AML-193 (cell line): ENCODE measurements at places on chromosomes 3 and 15.

GRCh38 chr3:185552358-185552877, at the start of gene LIPH:
Gene LIPH (minus strand): TSS chr3:185552588. CDS start chr3:185552471, 117 bp downstream.
- no peak for DNase-seq

GRCh38 chr3:14468621-14468981, 66.2 kb downstream of the SLC6A6 start:
- DNase-seq: no peak

- DNase-seq: no peak
Measured at GRCh38 chr3:13145826-13146642, 72.8 kb upstream of the IQSEC1 start.

- DNase-seq: no peak
Measured at GRCh38 chr15:48363474-48363873, 32.2 kb downstream of the DUT start.

GRCh38 chr3:139182598-139182997, 137.9 kb upstream of the PRR23C start:
- no peak for DNase-seq

DNA sequence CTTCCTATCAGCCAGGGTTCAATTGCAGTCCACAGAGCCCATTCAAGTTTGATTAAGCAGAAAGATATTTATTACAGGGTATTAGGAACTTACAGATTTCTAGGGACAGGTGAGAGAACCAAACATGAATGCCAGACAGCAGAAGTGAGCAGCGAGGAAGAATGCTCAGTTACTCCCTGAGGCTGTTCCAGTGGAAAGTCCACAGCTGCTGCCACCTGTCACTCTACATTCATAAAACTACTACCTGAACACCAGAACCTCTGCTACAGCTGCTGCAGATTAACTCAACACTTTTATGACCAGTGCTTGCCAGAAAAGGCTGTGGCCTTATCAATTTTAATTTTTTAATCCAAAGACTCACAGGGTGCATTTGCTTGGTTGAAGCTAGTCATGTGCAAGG, 325.4 kb upstream of the ONECUT1 start:
- no peak for DNase-seq

DNA sequence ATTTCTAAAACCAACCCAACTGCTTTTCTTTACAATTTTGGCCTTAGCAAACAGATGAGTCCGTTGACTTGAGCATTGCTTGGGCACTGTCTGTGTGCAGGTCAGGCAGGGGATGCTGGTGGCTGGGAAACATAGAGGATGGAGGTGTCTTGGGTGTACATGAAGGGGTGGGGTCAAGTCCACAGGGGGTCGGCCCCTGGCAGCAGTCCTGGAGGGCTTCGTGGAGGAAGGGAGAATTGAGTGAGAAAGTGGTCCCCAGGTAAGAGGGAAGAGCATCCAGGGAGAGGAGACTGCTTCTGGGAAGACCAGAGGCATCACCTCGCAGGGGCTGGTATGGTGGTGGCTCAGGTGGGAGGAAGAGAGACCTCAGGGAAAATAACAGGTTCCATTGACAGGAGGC, 144.8 kb downstream of the TJP1 start:
- no peak for DNase-seq

DNA sequence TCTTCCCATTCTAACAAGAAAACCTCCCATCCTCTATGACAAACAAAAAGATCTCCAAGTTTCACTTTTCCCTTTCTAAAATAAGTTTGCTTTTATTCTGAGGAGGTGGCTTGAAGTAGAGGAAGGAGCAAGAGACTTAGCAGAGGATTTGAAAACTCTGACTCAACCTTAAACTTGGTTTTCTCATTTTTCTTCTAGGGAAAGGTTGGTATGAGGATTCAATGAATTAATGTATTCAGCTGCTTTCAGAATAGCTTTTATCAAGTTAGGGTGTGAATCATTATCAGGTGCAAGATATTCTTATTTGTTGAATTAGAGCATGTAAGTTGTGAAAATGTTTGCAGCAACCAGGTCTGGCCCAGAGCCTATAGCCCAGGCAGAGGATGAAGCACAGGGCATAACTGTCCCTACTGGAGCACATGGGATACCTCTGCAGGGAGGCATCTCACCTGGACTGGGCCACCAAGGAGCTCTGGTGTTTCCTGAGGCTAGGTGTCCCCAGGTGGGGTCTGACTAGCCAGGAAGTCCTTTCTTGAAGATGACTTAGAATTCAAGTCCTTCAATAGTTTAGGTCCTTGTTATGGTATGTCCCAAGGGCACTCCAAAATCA, 42.3 kb downstream of the SATB1 start:
- DNase-seq: no peak

- DNase-seq: no peak
Measured at GRCh38 chr3:144237351-144237750, 265.7 kb downstream of the DIPK2A start.

DNA sequence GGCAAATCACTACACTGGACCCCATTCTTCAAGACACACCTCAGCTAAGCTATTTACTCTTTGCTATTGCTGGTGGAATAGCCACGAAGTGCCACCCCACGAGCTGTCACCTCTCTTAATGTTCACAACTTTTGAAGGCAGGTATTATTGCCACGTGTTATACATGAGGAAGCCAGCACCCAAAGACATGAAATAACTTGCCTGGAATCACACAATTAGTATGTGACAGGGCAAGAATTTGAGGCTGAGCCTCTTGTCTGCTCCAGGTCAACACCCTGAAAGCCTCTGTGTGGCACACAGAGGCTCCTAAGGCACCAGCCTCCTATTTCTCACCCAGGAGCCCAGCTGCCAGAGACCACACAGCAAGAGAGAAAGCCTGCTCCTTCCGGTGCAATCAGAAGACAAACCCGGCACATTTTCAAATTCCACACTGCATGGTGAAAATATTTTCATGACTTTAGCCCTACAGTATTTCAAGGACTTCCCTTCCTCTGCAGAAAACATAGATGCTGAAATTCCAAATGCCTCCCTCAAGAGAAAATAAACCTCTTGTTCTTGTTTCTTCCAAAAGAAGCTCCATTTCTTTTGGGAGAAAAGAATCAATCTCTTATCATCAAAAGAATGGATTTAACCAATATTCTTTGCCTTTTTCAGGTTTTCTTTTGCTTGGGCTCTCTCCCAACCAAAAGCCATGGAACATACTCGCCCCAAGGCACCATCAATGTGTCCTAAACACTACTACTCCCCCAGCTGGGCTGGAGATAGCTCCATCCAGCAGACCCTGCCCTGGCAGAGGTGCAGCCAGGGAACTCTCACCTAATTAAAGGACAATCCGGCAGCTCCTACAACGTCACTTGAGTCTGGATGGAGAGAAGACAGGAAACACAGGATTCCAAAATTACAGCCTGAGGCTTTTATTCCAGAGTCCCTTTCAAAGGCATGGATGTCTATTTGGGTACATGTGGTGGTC, 84.7 kb upstream of the THBS1 start:
- DNase-seq: no peak

DNA sequence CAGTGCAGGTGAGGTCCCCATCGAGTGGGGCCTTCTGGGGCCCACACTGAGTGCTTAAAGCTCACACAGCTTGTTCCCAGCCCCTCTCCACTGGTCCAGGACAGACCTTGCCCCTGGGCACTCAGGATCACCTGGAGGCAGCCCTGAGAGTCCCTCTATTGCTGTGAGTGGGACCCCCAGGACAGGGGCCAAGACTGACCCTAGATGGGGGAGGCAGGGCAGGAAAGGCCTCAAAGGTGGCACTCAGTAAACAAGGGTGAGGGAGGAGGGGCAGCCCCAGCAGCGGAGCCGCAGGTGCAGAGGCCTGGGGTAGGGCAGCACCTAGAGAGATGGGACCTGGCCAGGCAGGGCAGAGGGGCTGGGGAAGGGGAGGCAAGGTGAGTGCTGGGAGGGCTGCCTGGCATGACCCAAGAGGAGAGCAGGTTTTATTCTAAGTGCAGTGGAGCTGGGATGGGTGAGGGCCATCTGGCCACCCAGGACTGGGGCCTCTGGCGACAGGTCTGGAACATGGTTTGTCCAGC, 27.9 kb downstream of the CFAP100 start:
- DNase-seq: no peak

DNA sequence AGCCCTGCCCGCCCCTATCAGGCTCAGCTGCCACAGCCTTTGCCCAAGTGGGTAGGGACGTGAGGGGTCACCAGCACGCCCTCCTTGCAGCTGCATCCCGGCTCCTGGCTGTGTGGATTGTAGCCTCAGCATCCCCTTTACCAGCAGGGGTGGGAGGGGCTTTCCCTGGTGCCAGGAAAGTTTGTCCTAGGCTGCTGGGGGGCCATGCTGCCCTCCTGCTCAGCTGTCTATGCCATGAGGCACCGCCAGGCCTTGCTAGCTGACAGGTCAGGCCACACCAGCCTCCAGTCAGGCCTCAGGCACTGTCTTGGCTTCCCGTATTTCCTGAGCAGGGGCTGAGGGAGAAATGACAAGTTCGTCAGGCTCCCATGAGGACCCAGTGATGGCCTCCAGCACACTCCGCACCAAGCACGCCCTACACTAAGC, 32.3 kb downstream of the TKT start:
- no peak for DNase-seq

- DNase-seq: no peak
Measured at GRCh38 chr3:64238971-64239667, 13.9 kb upstream of the PRICKLE2 start.

DNA sequence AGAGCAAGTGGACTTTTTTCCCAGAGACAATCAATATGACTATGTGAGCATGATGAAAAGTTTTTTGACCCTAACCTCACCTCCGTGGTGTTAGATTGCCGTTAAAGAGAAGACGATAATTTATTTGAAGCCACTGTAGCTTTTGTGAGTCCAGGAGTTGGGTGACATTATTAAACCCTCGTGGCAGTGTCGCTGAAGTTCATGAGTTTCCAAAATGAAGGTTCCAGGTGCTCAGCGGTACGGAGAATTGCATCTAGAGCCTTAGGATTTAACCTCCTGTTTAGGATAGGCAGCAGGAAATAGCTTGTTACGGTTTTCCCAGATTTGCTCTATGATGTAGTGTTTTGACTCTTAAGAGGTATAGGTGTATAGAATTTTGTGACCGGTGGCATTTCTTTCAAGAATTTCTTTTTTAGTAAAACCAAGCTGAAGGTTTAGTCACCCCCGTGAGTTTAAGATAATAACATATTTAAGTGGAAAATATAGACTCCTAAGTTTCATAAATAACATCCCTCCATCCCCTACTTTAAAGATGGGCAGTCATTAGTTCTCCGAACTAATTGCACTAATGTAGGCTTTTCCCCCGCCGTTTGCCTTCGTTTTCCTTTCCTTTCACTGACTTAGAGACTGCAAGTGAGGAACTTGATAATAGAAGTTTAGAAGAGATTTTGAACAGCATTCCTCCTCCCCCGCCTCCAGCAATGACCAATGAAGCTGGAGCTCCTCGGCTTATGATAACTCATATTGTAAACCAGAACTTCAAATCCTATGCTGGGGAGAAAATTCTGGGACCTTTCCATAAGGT, 2.0 kb downstream of the SMC4 start:
- DNase-seq: no peak

DNA sequence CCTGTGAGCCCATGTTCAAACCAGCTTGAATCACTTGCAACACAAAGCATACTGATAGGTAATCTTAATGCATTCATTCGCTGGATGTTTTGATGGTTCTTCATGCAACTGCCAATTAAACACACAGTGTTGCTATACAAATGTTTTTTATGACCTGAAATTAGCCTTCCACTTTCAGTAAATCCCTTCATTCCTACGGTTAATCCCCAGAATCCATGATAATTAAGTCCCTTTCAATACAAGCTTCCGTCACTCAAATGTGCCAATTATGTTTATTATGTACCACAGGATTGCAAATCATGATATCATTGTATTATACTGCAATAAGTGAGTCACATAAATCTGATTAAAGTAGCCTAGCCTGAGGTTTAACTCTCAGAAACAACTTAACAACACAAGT, 14.5 kb upstream of the LYZL4 start:
- no peak for DNase-seq

- no peak for DNase-seq
Measured at GRCh38 chr15:76116138-76116885, 56.5 kb downstream of the TMEM266 start.

GRCh38 chr15:67036775-67037555, 28.4 kb upstream of the SMAD3 start:
- no peak for DNase-seq

DNA sequence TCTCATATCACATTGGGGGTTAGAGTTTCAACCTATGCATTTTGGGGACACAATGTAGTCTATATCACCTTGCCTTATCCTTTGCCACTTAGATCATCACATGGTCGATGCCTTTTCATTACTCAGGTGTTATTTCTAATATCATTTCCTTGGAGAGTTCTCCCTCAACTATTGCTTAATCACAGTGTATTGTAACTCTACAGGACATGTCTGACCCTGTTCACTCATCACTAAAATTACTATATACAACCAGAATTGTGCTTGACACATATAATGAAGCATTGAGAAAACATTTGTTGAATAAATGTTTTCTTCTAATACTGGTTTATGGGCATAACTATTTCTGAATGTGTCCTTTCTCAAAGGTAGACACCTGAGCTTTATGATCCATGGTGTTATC, 207.4 kb downstream of the EPHA6 start:
- no peak for DNase-seq

DNA sequence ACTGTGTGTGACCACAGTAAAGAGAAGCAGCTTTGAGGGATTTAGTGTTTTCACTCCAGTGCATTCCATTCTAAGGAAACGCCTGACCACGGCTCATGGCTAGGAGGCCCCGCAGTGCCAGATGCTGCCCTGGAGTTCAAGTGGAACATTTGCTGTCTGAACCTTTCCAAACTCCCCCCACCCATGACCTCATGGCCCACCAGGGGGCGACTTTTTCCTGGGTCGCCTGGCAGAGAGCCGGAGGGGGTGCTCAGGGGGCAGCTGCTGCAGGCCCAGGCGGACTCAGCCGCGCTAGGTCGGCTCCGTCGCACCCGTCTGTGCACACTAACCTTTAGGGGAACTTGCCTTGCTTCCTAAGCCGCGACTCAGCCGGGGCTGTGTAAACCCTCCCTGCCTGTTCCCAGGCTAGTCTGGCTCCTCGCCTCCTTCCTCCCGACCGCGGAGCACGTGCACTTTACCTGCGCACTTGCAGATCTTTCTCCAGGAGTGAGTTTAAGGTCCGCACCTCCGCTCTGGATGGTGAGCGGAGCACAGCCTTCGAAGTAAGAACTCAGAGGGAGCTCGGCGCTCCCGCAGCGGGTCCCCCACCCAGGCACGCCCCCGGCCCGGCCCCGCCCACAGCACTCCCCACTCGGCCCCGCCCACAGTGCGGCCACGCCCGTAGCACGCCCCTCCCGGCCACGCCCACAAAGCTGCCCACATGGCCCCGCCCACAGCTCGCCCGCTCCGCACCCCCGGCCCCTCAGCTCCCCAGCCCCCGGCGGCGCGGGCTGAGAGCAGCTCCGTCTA, at the start of gene OCA2:
Gene OCA2, minus strand, starts transcription at position 550 of the 789 bp plus-strand sequence. CDS start 17,441 bp downstream, outside the sequence.
- no peak for DNase-seq

GRCh38 chr15:85730001-85730820, 64.5 kb downstream of the KLHL25 start:
- peak; percentile 42 for DNase-seq

- no peak for DNase-seq
Measured at GRCh38 chr15:72358650-72359171, 17.1 kb downstream of the HEXA start.

- DNase-seq: no peak
Measured at GRCh38 chr3:143791386-143791785, 56.9 kb downstream of the SLC9A9 start.

GRCh38 chr15:51128701-51129100, 34.0 kb upstream of the TNFAIP8L3 start:
- DNase-seq: no peak

- DNase-seq: no peak
Measured at GRCh38 chr15:84681831-84682230, 23.8 kb upstream of the NMB start.
